ENCODE measurements at places on chromosomes 5 and 9.

- no peak for DNase-seq
Measured at GRCh38 chr5:129899454-129899853, 4.8 kb upstream of the CHSY3 start.

DNA sequence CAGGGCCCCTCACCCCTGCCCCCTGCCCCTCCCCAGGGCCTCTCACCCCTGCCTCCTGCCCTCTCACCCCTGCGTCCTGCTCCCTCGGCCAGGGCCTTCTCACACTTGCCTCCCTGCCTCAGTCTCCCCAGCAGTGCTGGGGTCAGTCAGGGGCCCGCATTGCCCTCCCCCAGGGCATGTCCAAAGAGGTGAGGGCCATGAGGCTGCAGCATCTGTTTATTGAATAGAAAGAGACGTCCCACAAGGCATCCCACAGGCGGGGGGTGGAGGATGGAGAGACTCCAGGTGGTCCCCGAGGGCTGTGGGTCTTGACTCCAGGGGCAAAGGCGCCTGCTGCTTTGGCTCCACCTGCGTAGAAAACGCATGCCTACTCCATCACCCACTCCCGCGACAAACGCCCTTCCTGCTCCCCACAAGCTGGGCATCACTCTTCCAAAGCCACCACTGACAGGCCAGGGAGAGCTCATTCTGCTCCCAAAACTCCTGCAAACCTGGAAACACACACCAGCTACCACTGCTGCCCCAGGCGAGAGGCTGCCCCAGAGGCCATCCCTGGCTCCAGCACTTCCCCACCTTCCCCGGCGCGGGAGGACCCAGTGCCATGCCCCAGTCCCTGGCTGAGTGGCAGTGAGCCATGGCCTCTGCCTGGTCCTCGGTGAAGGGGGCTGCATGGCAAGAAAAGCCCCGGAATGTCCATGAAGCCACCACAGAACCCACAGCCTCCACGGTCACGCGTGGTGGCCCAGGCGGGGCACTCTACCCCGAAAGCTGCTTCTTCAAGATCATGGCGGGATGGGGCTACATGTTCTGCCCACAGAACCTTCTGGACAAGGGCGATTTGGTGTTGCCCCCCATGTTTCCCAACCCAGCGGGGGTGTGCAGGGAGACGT lies 1.6 kb upstream of the LCN8 start:
- no peak for DNase-seq

DNA sequence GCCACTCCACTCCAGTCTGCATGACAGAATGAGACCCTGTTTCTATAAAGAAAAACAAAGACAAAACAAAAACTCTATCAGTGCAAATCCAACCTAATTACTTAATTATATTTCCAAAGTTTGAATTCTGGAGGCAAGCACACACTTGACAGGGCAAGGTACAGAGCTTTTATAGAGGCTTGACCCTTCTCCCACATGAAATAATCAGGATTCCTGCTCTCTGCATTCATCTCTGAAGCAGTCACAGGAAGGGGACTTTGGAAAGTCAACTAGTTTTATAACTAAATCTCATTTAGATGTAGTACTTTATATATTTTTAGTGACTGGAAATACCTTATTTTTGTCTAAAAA lies 91.9 kb upstream of the CHD1 start:
- no peak for DNase-seq

DNA sequence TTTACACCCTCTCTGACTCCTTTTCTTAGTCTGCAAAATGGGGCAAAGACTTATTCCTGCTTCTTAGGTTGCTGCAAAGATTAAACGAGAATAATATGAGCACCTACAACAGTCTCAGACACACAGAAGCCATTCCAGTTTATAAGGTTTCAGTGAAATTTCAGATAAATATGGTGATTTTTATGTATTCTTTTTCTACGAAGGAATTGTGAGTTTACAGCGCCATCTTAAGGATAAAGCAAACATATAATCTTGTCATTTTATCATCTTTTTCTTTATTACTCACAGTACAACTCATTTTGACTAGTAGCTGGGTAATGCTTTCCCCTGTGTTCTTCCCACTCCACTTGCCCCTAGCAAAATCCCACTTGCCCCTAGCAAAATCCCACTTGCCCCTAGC lies 29.2 kb upstream of the SMC5 start:
- no peak for DNase-seq

GRCh38 chr5:131488463-131488862 lies 146.6 kb downstream of the RAPGEF6 start:
- no peak for DNase-seq

DNA sequence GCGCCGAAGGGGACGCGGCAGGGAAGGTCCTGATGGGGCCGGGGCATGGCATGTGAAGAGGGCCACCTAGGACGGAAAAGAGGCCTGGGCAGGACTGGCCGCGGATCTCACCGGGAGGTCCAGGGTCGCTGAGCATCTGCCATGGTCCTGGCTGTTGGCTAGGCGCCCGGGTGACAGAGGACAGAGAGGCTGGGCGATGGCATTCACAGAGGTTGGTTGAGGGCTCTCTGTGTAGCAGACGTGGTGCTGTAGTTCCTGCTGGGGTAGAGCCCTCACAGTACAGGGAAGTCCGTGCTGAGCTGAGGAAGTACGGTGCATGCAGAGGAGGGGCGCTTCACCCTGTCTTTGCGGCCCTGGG lies 427 bp downstream of the PCYOX1L start:
- peak; percentile 27 for DNase-seq

DNA sequence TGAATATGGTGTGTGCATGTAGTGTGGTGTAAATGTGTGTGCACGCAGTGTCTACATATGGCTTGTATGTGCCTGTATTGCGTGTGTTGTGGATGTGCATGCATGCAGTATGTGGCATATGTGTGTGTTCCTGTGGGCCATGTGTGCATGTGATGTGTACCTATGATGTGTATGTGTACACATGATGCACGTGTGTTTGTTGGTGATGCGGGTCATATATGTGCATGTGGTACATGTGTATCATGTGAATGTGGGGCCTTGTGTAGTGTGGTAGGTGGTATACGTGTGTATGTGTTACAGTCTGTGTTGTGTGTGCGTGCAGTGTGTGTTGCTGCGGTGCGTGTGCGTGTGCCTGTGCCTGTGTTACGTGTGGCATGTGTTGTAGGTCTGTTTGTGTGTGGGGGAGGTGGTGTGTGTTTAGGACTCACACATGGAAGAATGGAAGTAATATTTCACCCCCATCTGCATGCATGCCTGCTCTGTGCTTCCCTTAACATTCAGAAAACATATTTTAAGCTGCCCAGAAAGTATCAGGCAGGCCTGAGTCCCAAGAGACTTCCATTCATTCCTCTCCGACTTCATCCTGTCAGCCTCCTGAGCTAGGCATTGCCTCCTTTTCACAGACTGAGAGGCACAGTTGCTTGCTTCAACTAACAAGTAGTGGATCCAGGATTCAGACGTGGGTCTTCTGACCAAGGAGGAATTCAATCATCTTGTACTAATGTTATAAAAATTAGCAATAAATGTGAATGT lies 55.4 kb upstream of the RUFY1 start:
- DNase-seq = no peak

- DNase-seq = peak; percentile 41
Measured at GRCh38 chr9:125241863-125242739, 958 bp upstream of the HSPA5 start.

- DNase-seq = no peak
Measured at GRCh38 chr5:115898656-115899055, 56.9 kb downstream of the AP3S1 start.

GRCh38 chr9:90458485-90458884 lies 184.1 kb downstream of the DIRAS2 start:
- peak; percentile 12 for DNase-seq

DNA sequence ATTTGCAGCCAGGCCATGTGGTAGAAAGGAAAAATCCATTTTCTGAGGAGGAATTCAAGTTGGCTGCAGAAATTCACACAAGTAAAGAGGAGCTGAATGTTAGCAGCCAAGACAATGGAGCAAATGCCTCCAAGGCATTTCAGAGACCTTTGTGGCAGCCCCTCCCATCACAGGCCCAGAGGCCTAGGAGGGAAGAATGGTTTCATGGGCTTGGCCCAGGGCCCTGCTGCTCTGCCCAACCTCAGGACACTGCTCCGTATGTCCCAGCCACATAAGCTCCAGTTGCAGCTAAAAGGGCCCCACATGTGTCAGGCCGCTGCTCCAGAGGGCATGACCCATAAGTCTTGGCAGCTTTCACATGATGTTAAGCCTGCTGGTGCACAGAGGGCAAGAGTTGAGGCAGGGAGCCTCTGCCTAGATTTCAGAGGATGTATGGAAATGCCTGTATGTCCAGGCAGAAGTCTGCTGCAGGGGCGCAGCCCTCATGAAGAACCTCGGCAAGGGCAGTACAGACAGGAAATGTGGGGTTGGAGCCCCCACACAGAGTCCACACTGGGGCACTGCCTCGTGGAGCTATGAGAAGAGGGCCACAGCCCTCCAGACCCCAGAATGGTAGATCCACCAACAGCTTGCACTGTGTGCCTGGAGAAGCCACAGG lies 144.2 kb upstream of the EPB41L4A start:
- DNase-seq = no peak

DNA sequence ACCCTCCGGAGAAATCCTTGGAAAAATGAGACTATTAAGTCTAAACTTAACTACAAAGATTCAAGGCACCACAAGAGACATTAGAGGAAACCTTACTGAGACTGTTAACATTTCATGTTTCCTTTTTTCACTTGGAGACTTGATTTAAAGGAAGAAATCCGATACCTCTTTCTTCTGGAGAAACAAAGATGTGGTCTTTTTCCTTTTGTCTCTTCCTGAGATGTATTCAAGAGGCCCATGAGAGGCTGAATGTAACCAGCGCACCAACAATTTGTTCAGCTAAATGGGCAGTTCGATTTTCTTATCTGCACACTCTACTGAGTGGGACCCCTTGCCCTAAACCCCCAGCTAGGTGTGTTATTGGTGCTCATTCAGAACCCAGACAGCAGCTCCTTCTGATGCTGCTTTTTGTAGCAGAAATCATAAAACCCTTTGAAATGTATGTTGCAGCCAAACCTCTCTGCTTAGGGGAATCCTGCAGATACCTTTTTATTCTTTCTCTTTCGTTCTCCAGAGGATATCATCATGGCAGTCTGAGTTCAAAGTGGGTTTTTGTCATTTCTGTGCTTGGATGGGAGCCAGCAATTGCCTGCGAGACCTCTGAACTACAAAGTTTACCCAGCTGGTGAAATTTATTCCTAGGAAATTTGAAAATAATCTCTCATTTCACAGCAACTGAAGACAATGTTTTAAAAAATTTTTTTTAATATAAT lies 41.9 kb upstream of the ACTBL2 start:
- DNase-seq = no peak

Data from MG63 (cell line).